ENCODE measurements at places on chromosomes 12 and 14. TPM values are rescaled to one million over a fixed set of nuclear protein-coding genes. Genes with fewer than 3 reads are reported as not detected.

GRCh38 chr12:88993651-88994050, 358.6 kb downstream of the DUSP6 start:
- DNase-seq: no peak

TRAFD1 gene
- 17.4 TPM for total RNA-seq

FAM181A gene
- total RNA-seq: not detected

CBLN3 gene
- 5.0 TPM for total RNA-seq

DNA sequence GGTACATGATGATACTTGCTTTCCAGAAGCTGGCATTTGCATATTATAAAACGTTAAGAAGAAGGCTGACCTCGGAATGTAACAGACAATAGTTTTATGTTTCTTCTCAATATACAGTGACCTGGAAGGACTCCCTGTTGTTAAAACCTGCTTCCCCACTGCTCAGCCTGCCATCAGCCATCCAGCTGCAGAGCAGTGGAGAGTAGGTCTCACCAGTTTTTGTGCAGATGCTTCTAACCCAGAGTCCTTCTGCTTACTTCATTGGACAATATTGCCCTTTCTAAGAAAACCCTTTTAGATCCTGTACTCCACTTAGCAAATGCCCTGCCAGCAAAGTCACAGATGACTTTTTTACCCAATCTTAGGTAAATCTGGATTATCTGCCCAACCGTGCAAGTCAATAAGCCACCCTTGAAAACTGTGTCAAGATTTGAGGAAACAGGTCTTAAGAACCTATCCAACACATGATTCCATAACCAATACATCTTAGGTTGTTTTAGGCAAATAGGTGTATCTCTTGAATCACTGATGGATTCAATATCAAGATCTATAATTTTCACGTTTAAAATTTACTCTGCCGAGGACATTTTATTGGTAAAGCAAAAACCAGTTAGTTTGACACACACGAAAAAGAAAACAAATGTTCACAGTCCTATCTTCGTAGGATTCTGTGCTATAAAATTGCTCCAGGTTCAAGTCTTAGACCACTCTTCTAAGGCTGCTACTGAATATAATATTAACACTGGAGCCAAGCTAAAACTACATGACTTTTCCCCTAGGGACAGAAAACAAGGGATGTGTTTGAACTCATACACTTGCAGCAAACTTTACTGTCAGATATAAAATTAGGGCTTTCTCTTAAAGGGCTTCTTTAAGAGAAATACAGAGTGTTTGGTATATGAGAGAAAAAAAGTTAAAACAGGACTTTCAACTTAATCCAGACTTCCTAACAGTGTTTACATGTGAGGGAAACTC, 5.7 kb downstream of the PHLDA1 start:
- DNase-seq: no peak

CDK2 gene
- total RNA-seq: 21.4 TPM

- no peak for DNase-seq
Measured at GRCh38 chr12:24695657-24696329, 253.1 kb downstream of the BCAT1 start.

DNA sequence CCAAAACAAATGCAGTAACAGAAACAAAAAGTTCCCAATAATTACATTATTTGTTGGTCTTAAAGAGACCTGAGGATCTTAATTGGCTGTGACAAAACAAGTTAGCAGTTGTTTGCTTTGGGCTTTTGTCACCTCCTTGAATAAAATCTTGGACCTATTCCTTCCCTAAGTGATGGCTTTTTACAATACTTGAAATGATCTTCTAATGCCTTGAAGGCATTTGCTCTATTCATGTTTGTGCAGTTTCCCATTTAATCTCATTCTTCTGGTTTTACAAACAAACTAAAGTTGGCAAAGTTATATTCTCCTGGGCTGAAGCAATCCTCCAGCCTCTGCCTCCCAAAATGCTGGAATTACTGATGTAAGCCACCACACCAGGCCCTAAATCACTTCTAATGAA, 98.8 kb downstream of the OSBPL8 start:
- DNase-seq: no peak

DNA sequence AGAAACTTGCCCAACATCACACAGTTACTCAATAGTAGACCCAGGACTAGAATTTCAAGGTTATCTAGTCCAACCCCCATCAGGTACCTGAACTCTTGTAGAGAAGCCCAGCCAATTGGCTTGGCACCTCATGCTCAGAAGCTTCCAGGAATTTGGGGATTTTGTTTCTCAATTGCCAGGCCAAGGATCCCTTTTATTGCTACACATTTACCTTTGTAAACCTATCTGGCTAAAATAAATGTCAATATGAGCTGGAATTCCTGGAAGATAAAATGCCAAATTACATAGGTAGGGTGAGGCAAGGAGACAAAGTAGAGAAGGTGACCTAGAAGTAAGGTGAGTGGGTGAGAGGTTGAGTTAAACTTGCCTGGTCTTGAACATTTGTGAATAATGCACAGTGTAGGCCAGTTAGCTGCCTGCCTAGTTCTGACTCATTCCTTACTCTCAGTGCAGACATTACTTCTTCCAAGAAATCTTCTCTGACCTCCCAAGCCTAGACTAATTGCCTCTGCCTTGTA, 36.3 kb downstream of the SDR9C7 start:
- DNase-seq: no peak

GRCh38 chr14:87934185-87934584, 58.8 kb downstream of the GALC start:
- no peak for DNase-seq

DNA sequence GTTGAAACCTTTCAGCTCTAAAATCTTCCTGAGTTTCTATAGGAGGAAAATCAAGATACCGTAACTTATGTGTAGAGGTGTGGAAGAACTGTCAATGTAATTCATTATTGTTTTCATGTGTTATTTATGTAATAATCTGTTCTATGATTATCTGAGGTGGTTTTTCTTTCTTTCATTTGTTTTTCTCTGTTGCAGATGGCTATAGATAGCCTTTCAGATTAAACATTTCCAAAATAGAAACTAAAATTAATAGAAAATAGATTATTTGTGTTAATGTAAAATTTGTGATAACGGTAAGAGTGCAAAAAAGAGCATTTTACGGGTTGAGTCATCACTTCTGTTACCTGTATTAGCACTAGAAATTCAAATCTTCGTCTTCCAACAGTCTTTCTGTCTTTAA, 128.8 kb downstream of the SYNE2 start:
- DNase-seq: no peak

- no peak for DNase-seq
Measured at GRCh38 chr14:81453166-81453766, 53.1 kb upstream of the STON2 start.

ENDOU gene
- 1.4 TPM for total RNA-seq

NFKBIA gene
- total RNA-seq: 418 TPM

DNA sequence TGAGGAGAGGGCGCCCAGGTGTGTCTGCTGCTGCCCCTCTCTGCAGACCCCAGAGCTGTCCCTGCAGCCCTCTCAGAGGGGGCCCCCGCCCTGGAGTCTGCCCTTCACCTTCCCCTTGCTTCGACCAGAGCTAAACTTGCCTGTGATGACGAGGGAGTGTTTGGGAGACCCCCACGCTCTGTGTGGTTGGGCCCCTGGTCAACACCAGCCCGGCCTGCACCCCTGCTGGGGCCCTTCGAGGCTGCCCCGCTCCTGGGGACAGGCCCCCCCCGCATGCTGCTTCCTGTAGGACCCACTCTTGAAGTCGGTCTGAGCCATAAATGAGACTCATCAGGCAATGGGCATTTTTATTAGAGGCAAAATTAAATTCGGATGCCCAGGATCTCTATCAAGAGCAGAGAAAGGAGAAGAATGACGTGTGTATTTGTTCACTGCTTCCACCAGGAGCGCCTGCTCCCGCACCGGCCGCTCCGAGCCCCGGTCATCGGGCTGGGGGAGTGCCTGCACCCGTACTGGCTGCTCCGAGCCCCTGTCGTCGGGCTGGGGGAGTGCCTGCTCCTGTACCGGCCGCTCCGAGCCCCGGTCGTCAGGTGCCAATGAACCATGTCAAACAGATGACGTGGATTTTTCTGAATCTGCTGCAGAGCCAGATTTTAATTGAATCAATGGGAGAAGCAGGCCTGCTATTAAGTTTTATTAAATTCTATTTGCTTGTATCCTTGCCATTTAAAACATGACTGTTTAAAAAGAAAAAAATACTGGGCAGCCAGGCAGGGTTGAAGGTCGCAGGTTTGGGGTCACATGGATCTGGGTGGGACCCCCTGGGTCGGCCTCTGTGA, 47.7 kb downstream of the NOC4L start:
- no peak for DNase-seq

DNA sequence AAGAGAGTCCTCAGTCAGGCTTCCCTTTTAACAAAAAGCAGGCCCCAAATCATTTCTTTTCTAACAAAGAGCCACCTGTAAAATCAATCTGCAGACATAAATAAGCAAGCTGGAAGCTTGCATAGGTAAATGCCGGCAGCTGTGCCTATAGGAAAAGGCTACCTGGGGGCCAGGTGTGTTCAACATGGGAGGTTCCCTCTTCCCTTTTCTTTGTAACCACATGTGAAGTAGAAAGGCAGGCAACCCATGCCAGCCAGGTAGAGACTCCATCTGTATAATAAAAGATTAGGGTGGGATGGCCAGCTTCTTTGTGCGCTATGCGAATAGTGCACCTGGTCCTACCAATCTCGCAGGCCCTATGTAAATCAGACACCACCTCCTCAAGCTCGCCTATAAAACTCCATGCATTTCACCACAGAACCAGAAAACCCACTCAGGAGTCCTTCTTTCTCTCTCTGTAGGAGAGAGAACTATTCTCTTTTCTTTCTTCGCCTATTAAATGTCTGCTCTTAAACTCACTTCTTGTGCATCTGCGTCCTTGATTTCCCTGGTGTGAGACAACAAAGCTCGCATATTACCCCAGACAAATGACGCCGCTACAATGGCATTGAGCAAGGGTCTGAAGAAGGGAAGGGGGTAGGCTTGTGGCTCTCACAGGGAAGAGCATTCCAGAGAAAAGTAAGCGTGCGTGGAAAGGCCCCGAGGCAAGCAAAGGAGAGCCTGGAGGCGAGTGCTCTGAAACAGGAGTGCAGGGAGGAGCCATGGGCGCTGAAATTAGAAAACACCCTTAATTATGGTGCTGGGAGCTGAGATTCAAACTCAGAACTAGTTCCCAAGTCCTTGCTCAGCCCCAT, 67.2 kb downstream of the TTC9 start:
- DNase-seq: no peak

ZNF10 gene
- 7.4 TPM for total RNA-seq

DNA sequence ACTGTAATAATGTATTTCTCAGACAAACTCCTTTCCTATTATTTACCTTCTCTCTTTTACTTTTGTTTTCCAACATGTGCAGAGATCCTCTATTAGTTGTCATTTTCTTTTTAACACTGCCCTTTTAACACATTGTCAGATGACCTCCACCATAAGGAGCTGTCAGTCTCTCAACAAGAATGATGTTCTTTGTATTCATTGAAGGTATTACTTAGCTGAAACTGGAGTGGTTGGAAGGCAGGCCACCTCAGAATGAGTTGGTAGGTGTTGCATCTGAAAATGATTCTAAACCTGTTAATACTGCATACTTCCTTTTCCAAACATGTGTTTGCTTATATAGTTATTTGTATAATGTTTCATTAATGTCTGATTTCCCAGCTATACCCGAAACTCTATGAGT, 16.9 kb downstream of the TMEM117 start:
- no peak for DNase-seq

DNA sequence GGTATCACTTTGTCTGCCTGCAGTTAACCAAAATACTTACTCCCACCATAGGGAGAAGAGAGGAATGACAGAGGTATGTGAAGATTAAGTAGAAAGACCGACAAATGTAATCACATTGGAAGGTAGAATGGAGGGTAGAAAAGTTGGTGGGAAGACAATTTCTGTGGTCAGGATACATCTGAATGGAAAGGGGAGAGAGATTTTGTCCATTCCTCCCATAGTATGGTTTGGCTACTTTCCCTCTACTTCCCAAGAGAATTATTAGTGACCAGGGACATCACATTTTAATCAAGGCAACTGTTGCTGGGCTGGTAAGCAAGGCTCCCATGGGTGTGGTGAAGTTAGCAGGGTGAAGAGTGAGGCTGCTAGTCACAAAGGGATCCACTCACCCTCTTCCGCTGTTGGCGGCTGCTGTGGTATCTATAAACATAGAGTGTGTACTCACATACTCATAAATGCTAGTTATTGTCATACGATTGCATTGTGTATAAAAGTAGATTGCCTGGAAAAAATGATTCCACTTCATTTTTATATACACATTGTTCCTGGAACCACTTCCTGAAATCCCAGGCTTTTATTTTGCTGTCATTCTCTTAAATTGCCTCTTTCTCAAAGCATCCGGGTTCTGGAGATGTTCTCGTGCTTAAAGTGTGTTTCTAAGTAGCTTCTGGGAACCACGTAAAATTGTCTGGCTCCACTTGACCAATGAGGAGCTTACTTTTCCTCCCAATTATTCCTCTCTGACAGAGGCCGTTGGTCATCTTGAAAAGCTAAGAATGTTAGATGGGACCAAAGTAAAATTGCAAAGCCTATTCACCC, 413.1 kb downstream of the ZFP36L1 start:
- no peak for DNase-seq

- DNase-seq: no peak
Measured at GRCh38 chr14:24903337-24903736, 146.6 kb downstream of the STXBP6 start.

DNA sequence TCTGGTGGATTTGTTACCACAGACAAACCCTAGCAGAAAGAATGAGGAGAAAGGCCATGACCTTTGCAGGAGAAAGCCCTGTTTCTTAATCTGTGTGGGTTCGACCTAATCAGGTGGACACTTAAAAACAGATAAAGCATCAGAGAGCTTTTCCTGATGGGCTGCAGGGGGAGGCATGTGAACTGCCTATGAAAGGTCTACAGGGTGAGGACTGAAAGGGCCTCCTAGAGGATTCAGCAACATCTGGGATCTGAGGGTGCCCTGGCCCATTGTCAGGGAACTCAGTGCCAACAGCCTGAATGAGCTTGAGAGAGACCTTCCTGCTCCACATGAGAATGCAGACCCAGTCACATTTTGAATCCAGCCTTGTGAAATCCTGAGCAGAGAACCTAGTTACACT, 178.8 kb upstream of the DDHD1 start:
- DNase-seq: no peak

DNA sequence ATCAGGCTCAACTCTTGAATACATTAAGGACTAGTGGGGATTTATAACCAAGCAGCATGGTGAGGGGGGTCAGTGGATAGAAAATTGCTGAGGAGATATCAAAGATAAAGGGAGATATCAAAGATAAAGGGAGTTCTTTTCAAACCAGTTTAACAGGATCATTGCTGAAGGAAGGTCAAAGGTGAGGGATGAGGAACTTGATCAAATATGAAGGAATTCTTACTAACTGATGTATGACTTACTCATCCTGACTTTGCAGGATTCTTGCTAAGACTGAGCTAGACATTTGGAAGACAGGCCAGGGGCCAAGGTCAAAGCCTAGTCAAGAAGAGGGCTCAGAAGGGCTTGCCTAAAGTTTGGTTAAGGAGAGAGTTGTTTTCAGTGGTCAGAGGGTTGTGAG, 4.8 kb downstream of the ABHD4 start:
- DNase-seq: no peak

PZP gene
- total RNA-seq: 0.61 TPM

CERS5 gene
- 46.5 TPM for total RNA-seq

- peak; percentile 91 for DNase-seq
Measured at GRCh38 chr14:55129428-55130195, 560 bp downstream of the LGALS3 start.

TAS2R7 gene
- not detected for total RNA-seq

- DNase-seq: no peak
Measured at GRCh38 chr12:32828120-32828519, 68.5 kb downstream of the PKP2 start.

- DNase-seq: no peak
Measured at GRCh38 chr14:100304825-100305323, 1.4 kb downstream of the SLC25A29 start.

- DNase-seq: no peak
Measured at GRCh38 chr12:46438719-46439319, 66.2 kb upstream of the SLC38A2 start.

MANSC1 gene
- total RNA-seq: 15.4 TPM

- no peak for DNase-seq
Measured at GRCh38 chr12:120687578-120688289, 785 bp downstream of the MLEC start.

Data from mesenteric fat pad (tissue), 1 donor.